ENCODE measurements at places on chromosomes 3 and 15.

DNA sequence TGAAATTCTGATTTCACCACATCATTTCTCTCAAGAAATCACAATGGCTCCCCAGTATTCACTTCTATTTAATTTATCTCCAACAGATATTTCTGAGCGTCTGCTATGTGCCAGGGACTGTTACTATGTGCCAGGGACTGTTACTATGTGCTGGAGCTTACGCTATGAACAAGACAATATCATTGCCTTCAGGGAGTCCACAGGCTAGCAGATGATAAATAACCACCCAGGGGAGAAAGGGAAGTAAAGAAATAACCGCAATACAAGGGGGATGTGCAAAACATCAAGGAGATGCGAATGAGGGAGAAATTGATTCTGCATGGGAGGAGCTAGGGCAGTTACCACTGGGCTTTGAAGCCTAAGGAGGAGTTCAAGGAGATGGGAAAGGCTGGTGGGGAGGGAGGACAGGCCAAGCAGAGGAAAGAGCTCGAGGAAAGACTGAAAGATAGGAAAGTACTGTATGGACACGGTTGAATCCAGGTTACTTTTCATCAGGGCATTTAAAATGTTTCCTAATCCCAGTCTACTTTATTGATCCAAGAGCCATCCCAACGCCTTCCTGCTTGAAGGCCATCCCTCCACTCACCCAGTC is 2.5 kb downstream of the THSD4 start:
- DNase-seq, result no peak

GRCh38 chr3:28973609-28974008 is 307.3 kb upstream of the RBMS3 start:
- DNase-seq, result no peak

GRCh38 chr15:45347033-45347432 is 31.3 kb downstream of the GATM start:
- no peak for DNase-seq

GRCh38 chr3:105959851-105960250 is 91.0 kb upstream of the CBLB start:
- no peak for DNase-seq

GRCh38 chr3:106030627-106030963 is 161.8 kb upstream of the CBLB start:
- DNase-seq, result no peak

- DNase-seq, result no peak
Measured at GRCh38 chr3:15998911-15999310, 175.6 kb upstream of the GALNT15 start.

DNA sequence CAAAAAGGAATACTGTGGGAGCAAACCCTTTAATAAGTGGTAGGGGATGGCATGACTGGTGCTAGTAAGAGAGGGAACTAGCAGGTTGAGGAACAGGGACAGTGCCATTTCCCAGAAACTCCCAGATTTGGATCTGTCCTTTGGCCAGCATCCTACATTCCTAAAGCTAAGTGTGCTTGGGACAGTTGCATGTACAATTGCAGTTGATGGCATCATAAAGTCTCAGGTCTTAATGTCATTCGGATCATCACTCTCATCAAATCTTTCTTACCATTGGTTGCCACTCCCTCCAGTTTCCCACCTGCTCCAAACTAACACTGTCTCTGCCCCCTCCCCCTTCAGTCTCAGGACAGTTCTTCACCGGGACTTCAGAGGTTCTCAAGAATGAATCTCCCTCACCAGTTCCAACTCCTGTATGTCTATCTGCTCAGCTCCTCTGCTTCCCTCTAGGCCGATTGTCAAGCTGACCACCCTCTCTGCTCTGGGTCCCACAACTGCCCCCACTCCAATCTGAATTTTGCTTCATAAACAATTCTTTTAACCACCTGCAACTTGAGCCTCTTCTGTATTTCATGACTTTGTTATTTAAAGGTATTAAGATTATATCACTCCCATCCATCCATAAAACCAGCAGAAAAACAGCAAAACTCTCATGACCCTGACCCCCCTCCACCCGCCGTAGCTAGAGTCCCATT is 260.8 kb downstream of the CGGBP1 start:
- DNase-seq, result no peak

GRCh38 chr3:133930341-133930933 is 34.8 kb upstream of the RAB6B start:
- DNase-seq, result peak; percentile 52

DNA sequence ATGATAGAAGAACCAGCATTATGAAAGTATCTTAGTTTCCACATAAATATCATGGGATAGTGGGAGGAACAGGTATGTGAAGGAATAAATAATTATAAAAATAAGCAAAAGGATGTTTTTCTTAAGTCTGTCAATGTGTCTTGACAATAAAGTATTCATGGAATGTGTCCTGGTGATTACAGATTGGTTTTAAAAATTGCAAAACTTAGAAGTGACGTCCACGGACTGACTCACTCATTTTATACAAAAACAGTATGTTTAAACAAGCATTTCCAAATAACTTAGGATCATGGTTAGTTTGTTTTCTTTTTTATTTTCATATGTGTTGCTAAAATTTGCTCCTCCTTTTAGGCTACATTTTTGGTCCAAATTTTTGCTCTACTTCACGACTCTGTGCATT is 687.0 kb upstream of the NECTIN3 start:
- no peak for DNase-seq

- DNase-seq, result peak; percentile 28
Measured at GRCh38 chr3:113630956-113631542, 65.4 kb downstream of the USF3 start.

DNA sequence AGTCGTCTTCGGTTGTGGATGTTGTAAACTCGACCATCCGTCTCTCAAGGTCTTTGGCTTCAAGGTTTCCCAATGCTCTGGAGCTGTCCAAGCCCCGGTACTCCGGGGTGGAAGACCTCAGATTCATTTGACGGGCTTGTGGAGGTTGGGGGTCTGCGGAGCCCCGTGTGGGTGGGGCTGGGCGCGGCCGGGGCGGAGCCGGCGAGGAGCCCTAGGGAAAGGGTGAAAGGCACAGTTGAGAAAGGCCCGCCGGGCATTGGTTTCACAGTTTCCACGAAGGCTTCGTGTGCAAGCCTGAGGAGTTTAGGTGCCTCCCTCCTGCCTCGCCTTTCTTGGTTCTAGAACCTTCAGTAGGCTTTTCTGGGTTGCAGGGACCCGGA is 360 bp upstream of the MGA start:
- DNase-seq, result no peak

DNA sequence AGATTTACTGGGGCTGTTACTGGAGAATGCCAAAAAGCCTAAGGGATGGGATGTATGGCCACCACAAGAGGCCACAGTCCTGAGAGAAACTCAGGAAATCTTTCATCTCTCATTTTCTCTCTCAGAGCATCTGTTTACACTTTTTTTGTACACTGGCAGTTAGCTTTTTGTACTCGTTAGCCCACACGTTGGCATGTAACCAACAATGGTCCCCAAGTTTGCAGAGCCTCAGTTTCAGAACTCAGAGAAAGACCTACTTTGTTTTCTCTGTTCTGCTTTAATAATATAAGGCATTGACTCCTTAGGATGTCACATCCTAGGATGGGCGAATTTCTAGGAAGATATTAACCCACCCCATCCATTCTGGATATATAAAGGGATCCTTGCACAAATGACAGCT is 183.5 kb downstream of the SUCNR1 start:
- DNase-seq, result no peak

- DNase-seq, result peak; percentile 12
Measured at GRCh38 chr3:137770835-137771399, 6.8 kb downstream of the SOX14 start.

GRCh38 chr15:42728560-42728959 is 8.4 kb downstream of the CDAN1 start:
- no peak for DNase-seq

DNA sequence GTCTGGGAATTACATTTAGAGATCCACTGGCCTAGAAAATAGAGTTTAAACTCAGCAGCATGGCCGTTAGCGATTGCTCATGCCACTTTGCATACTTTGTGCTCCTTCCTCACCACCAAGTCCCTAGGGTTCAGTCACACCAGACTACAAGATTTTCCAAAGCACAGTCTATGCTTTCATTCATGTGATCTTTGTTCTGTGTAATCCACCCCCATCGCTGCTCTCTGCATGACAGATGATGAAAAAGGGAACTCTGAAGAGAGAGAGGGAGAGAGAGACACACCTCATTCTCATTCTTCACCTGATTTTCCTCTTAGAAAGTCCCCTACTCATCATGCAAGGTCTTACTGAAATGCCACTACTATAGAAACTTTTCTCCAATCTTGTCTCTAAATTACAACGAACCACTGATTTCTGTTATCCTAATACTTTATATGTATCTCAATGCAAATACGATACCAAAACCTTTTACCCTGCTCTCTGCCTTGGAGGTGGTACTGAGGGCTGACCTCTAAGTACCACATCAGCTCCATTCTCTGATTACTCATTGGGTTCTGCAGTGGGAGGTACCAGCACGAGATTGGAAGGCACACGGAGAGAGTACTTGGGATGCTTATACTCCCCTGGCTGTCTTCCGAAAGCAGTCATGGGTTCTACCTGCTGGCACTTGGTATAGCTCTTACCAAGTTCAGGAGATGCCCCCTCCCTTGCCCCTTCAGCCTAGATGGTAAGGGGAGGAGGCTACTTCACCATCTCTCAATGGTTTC is 1.1 kb upstream of the PARP15 start:
- DNase-seq, result peak; percentile 84

GRCh38 chr15:68778876-68779275 is 41.8 kb downstream of the ANP32A start:
- no peak for DNase-seq

DNA sequence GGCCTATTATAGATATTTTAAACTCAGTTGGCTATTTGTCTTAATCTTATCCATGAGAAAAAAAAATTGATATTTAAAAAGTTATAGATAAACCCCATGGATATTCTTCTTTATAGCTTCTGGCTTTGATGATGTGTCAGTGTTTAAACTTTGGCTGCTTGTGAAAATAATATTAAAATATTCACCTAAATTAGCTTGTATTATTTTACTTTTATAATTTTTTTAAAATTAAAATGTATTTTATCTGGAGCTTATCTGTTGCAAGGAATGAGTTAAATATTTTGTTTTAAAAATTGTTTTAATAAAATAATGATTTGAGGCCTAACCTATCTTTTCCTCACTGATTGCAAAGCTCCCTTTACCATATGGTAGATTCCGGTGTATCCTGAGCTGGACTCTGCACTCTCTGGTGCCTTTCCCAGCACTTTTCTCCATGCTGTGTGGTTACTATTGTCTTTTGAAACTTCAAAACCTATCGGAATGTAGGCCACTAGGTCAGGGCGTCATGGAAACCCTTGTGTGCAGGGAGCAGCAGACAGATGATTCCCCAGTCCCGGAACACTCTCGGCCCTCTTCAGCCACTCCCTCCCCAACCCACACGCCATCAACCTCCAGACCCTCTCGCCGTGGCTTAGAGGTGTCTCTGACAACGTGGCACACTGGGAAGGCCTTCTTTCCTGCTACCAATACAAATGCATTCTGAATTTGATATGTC is 252.3 kb upstream of the ATP10A start:
- no peak for DNase-seq

DNA sequence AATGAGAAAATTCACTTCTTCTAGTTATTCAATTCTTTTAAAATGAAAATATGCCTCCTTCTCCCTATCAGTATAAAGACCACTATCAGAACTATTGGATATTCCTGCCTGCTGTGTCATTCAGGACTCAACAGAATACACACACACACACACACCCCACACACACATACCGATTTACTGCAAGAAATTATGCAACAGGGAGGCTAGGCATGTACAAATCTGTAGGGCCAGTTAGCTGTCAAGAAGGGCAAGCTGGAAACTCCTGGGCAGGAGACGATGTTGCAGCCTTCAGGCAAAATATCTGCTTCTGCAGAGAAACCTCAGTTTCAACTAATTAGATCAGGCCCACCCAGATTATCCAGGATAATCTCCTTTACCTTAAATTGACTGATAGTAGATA is 13.9 kb upstream of the RYR3 start:
- no peak for DNase-seq

DNA sequence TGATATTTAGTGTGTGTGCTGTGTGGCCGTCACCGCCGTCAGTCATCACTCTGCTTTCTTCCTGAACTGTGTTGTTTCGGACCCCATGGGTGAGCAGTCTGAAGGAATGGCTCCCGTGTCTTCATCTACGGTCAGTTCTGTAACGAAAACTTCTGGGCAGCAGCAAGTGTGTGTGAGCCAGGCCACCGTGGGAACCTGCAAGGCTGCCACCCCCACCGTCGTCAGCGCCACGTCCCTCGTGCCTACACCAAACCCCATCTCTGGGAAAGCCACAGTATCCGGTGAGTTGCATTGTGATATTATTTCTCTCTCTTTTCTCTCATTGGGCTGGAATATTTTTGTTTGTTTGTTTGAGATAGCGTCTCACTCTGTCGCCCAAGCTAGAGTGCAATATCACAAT is 34.7 kb downstream of the MAP6D1 start:
- no peak for DNase-seq

DNA sequence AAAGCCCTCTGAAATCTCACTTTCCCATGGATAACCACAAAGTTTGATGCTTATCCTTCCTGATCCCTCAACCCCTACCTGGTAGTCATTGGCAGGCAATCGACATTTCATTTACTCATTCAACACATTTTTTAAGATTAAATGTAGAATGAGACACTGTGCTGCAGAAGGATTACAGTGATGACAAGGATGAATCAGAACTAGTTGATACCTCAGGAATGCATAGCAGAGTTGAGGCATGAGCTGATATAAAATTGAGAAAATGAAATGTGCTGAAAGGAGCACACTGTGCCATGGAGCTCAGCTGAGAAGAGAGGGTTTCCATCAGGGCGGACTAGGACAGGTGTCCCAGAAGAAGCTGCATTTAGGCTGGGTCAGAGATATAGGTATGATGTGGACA is 48.9 kb upstream of the ACTL6A start:
- no peak for DNase-seq

DNA sequence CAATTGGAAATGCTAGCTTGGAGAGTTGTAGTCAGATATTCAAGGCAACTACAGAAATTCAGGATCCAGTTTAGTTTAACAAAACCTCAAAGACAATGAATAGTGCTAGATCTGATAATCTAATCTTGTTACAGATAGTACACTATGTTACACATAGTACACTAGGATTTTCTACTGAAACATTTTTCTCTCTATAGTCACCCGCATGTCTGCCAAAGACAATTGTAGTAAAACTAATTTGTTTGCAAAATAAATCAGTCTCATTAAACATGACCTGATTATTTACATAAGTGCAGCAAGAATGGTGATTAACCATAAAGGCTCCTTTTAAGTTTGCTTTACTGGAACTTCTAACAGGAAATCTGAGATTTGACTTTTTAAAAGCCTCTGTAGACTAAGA is 52.0 kb downstream of the ILDR1 start:
- no peak for DNase-seq

- DNase-seq, result no peak
Measured at GRCh38 chr3:126964261-126964660, 18.7 kb upstream of the PLXNA1 start.

- DNase-seq, result no peak
Measured at GRCh38 chr3:100053951-100054620, 60.2 kb downstream of the FILIP1L start.

DNA sequence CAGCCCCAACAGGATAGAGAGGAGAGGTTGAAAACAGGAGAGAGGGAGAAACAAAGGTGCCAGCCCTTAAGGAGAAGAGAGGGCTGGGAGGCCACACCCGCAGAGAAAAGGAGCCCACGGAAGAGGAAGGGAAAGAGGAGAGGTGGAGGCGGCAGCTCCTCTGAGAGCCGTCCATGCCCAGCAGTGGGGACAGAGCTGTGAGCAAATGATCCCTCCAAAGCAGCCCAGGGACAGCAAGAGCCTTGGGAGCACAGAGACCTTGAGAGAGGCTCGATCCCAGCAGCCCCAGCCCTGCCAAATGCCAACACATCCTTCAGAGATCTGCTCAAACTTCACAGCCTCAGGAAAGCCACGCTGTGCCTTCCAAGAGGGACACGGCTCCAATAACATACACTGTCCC is 66.7 kb upstream of the CORO2B start:
- DNase-seq, result no peak

All from GM20000 (cell line).